ENCODE measurements at places on chromosomes 13 and 19.

GRCh38 chr13:114015111-114015968, 41.5 kb upstream of the C13orf46 start:
- DNase-seq, result no peak

- DNase-seq, result no peak
These were observed 82.2 kb downstream of the TNFSF11 start for GRCh38 chr13:42656161-42656560.

DNA sequence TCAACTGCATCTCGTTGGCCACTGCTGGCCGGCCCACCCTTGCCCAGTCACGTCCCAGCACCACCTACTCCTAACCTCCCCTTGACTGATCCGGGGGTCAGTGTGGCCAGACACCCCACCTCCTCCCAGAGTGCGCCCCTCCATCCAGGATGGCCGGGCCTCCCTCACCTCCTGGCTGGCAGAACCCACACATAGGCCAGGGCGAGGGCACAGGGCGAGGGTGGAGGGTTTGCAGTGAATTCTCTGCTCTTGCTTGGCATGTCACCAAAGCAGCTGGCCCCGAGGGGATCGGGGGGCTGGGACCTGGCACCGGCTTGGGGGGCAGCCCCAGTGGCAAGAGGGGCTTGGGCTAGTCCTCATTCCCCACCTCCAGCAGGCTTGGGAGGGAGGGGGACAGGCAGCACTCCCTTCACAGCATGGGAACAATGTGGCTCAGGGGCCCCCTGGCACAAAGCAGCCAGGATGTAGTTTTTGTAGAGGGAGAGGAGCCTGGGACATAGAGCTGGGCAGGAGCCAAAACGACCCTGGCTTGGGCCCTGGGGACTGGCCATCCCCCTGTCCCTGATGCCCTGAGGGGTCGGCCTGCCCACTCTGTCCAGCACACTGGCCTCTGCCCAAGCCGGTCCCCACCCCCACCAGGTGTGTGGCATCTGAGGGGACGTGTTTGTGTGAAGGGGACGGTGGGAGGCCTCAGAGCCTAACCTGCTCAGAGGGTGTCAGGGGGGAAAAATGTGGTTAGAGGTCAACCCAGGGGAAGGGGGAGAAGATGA, 28.5 kb upstream of the ASF1B start:
- no peak for DNase-seq

DNA sequence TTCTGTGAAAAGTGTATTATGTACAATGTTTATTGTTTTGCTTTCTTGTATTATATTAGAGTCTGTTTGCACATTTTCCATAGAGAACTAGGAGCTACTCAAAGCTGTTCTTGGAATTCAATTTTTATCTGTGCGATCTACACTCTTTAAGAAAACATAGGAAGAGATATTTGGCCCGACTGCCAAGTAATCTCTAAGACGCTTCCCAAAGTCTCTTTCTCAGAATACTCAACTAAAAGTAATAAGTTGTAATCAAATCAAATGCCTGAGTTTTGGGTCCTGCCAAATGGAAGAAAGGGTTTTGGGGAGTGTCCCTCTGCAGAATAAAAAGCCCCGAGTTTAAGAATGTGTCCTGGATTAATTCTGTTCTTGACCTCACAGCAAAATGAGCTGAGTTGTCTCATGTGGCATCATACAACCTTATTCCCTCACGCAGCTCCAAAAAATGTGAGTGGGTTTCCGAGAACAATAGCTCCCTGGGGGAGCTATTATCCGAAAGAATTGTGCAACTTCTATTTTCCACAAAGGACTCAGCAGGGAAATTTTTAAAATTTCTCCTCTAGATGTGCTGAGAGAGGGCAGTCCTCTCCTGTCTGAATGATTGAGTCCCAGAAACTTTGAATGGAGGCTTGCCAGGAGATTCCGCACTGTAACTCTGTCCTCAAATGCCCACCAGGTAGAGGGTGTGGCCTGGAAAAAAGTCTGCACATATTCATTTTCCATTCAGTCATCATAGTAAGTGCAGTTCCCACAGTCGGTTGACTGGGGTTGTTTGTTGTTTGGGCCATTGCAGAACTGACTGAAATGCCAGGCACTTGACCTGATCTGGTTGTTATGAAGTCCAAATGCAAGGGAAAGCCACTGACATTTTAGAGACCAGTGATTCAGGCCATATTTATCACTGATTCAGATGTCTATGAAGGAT, 280.0 kb upstream of the SOX21 start:
- no peak for DNase-seq

GRCh38 chr19:19451429-19452242, 46.2 kb downstream of the GATAD2A start:
- no peak for DNase-seq

GRCh38 chr13:36530861-36531590, 98.7 kb downstream of the CCNA1 start:
- no peak for DNase-seq

DNA sequence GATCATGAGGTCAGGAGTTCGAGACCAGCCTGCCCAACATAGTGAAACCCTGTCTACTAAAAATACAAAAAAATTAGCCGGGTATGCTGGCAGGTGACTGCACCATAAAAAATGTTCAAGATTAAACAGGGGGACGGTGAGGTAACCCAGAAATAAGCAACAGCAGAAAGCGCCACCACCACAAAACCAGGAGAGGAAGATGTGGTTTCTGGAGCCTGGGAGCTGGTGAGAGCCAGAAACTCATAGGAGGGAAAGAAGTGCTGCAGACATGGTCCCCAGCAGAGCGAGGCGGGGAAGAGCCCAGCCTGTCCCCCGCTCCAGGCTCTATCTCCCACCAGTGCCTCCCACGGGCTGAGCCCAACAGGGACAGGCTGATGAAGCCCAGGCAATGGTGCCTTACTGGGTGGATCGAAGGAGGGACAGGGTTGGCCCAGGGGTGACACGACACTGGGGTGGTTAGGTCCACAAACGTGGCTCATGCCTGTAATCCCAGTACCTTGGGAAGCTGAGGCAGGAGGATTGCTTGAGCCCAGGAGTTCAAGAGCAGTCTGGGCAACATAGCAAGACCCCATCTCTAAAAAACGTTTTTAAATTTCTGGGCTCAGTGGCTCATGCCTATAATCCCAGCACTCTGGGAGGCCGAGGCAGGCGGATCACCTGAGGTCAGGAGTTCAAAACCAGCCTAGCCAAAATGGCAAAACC, 19.0 kb downstream of the SPC24 start:
- no peak for DNase-seq

DNA sequence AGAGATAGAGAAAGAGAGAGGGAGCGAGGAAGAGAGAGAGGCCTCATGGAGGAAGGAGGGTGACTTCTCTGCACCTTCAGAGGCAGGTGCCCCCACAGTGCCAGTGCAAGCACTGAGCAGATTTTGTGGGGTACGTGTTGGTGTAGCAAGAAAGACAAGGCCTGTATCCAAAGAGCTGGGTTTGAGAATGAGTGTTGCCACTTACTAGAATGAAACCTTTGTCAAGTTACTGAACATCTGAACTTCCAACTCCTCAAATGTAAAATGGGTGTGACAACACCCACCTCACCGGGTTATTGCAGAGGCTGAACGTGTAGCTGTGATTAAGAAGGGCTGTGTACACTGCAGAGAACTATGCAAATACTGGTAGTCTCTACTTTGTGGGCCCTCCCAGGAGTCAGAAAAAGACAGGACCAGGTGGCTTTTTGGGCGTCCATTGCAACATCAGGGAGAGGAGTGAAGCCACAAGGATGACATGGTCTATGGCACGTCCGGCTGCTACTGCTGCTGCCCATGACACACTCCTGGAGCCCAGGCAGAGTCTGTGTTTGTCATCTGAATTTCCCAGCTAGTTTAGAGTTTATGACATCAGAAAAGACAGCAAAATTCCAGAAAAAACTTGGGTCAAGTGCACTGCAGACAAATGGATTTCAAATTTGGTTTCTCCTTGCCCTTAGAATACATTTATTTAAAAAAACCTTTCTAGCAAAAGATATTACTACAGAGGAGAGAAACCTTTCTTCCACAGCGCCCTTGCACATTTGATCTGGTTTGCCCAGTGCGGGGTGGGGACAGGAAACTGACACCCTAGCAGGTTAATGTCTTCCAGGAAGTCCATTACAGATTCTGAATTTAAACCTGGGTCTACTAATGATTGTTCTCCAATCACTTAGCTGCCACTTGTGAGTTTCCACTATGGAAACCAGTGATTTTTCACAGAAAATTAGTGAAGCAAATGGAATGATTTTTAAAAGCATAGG, 54.0 kb upstream of the ATP12A start:
- DNase-seq, result no peak

DNA sequence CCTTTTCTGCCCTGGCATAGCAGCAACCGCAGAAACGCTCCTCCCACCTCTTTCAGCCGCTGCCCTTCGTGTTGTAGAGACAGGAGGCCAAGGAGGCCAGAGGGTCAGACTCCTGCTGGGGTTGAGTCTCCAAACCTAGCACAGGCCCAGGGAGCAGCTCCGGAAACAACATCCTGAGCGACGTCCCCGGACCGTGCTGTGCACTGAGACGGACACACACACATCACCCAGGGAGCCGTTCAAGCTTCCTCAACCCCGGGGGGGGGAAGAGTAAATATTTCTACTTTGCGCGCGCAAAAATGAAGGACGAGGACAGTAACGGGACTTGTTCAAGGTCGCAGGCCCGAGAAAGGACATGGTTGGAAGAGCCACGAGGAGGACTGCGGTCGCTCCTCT, 657 bp downstream of the ZNF550 start:
- no peak for DNase-seq

- DNase-seq, result no peak
These were observed 25.7 kb downstream of the DIAPH3 start for GRCh38 chr13:60137911-60138560.

GRCh38 chr13:32385410-32385809, 42.5 kb downstream of the N4BP2L1 start:
- no peak for DNase-seq

DNA sequence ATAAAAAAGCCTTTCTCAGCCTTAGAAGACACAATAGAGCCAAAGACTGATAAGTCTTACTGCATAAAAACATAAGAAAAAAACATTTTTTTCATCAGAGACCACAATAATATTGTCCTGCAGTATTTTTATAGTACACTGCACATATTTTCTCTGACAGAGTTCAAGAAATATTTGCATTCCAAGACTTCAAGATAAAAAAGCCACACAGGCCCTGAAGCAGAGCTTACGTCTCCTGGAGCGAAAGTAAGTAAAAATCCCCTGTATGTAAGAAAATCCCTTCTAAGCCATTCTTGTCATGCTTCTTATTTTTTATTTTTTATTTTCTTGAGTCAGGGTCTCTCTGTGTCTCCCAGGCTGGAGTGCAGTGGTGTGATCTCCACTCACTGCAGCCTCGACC, 755.9 kb downstream of the LIG4 start:
- no peak for DNase-seq

DNA sequence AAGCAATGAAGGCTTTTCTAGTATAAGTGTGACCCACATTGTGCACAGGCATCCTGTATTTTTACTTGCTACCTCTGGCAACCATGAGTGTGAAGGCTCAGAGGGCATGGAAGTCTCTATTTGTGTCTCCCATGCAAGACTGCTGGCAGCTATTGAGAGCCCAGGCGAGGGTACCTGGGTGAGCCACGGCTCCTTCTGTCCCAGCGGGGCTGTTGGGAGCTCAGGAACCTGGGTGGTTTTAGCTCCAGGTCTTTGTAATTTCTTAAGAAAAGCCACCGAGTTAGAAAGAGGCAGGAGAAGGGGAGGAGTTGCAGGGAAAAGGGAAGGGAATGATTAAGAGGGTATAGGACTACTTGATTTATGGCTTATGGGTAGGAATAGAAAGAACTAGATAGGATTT, 190.4 kb upstream of the SOX1 start:
- no peak for DNase-seq

DNA sequence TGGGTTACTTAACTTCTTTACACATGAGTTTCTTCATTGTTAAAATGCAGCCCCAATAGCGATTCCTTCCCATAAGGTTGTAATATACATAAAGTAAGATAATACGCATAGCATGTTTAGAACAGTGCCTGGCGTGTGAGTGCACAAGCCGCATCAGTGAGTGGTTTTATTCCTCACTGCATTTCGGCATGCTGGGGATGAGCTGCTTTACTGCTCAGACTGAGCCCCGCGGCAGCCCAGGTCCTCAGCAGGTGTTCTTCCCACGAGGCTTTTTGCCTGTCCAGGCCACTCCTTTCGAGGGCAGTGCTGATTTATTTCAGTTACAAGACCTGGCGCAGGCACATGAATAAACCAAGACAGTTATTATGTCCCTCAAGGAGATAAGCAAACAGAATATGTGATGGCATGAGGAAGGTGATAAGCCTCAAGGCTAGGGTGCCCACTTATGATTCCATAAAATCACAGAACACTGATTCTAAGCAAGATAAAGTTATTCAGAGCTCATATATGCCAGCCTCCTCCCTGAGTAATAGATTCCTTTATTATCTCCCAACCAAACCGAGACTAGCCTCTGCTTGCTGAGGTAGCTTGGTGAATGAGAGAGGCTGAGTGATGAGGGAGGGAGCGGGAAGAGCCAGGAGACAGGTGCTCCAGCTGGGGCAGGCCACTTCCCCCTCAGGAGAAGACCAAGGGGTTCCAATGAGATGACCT, 505.5 kb downstream of the DIAPH3 start:
- DNase-seq, result no peak

GRCh38 chr13:38914070-38914469, 76.6 kb downstream of the STOML3 start:
- DNase-seq, result no peak

GRCh38 chr19:2047449-2048103, 3.5 kb downstream of the MKNK2 start:
- DNase-seq, result no peak

- no peak for DNase-seq
These were observed 2.6 kb downstream of the GARRE1 start for GRCh38 chr19:34256835-34257558.

DNA sequence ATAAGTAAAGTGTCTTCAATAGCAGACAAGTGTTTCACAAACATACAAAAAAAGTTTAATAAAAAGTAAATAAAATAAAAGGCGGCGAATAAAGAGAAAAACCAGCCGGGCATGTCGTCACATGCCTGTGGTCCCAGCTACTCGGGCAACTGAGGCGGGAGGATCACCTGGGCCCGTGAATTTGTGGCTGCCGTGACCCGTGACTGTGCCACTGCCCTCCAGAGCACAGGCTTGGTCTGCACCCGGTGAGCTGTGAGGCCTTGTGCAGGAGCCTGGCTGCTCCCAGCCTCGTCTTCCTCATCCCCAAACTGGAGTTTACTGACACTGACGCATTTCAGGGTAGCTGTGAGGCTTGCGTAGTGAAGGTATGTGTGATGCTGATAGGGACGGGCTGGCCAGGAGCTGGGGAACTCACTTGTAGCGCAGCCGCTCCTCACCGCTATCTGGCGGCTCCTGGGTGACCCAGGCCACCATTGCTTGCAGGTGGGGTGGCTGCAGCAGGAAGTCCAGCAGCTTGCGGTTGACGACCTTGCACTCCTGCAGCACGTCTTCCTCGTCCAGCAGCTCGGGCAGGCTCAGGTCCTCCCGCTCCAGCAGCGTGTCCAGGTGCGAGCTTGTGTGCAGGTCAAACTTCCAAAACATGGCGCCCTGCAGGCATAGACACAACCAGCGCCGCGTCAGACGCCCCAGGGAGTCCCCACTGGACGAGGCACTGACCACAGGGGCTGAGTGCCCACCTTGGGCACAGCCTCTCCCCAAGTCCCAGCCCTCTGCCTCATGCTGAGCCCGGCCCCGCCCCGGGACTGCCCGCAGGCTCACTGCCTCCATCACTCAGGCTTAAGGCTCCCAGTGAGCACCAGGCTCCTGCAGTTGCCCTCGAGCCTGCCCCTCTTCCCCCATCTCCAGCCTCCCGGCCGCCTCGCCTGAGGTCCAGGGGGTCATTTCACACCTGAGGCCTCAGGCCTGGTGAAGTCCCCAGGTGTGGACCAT, 12.1 kb downstream of the PPP6R1 start:
- DNase-seq, result no peak

- DNase-seq, result peak; percentile 31
These were observed 2724.7 kb downstream of the PCDH9 start for GRCh38 chr13:64505336-64505910.

GRCh38 chr13:75550159-75550567, 572 bp downstream of the UCHL3 start:
- DNase-seq, result no peak
